Stimulated activated CD8-positive, alpha-beta memory T cell treated with anti-CD3 and anti-CD28 coated beads, Interleukin-4, amount 100 ng/mL, for 1 hour (primary cell): ENCODE measurements at places on chromosomes 4 and X.

DNA sequence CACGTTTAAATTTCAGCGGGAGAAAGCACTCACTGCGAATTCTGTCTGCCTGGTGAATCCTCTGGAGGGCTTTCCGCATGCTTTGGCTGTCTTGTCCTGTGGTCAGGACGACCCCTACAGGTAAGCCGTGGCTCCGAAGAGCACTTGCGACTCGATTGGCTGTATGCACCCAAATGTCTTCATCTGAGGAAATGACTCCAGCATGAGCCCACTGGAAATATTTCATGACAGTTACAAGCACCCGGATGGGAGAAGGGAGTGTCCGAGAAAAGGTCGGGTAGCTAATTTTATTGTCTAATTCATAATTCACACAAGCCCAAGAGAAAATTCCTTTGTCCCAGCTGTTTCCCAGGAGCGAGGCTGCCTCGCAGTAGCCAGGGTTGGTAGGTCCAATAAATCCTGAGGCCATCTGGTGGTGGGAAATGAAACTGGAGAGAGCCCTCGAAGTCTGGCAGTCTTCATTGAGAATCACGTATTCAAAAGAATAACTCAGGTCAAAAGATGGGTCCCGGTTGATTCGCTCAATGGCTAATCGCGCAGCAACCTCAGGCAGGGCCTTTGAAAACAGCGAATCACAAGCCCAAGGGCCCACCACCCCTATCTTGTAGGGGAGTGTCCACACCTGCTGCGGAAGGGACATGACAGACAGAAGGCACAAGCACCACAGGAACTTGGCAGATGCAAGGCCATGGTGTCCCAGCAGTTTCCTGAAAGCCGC is 6.6 kb downstream of the GUCY2F start:
- no peak for DNase-seq

GRCh38 chr4:186948361-186949242 is 224.9 kb upstream of the FAT1 start:
- no peak for DNase-seq

GRCh38 chr4:30714408-30715031 is 5.6 kb upstream of the PCDH7 start:
- no peak for DNase-seq

GRCh38 chr4:183416879-183417755 is 27.3 kb upstream of the CDKN2AIP start:
- no peak for DNase-seq

DNA sequence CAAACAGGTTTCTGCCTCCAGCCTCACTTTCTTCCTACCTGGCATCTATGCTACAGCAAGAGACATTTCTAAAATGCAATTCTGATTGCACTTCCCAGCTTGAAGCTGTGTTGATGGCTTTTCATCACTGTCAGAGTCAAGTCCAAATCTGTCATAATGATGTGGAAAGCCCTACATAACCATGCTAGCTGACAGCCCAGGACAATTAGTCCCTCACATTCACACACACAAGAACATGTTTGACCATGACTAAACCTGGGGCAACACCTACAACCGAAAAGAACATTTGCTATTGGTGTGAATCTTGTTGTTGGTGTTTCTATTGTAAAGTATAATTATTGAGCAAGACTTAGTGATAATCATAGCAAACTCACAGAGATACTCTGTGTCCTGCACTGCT is 58.2 kb downstream of the PPM1K start:
- no peak for DNase-seq

DNA sequence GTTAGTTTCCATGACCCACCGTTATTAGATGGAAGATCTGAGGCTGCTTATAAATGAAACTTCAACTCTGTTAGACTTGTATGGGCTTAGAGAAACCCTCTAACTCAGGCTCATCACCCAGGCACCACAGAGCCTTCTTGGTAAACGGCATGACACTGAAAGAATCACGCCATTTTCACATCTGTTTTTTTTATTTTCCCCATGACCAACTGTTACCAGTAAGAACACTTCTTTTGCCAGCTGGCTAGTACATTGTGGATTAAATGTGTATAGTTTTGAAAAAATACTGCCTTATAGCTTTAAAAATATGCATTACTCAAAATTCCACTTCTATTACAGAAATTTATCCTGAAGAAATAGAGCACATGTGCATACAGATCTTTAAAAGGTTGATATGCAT is 48.0 kb upstream of the APELA start:
- DNase-seq: no peak

DNA sequence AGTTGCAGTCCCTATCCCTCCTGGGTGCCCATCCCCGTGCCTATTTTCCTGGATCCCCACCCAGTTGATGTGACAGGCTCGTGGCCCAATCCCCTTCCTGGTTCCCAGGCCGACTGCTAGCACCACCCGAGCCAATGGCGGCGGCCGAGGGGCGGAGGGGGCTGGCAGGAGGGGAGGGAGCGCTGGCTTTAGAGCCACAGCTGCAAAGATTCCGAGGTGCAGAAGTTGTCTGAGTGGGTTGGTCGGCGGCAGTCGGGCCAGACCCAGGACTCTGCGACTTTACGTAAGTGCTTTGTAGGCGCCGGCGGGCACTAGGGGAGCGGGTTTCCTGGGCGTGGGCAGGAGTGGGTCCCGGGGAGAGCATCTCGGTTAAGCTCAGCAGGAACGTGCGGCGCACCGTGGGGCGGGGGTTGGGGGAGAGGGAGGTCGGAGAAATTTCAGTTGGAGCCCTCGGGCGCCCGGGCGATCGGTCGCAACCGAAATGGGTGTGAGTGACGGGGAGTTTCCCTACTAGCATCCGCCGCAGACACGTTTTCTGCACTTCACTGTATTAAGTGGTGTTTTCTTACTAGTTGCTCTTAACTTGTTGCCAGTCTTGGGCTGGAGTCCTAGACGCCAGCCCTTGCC is at the start of gene PLS3:
Gene PLS3 (plus strand): TSS at position 197 of the 627 bp plus-strand sequence. CDS start 49,077 bp downstream, outside the sequence.
- DNase-seq: no peak

- no peak for DNase-seq
Observed at GRCh38 chr4:184851200-184851541, 25.4 kb upstream of the ACSL1 start.

- DNase-seq: no peak
Observed at GRCh38 chrX:77298790-77299189, 148.4 kb upstream of the FGF16 start.

DNA sequence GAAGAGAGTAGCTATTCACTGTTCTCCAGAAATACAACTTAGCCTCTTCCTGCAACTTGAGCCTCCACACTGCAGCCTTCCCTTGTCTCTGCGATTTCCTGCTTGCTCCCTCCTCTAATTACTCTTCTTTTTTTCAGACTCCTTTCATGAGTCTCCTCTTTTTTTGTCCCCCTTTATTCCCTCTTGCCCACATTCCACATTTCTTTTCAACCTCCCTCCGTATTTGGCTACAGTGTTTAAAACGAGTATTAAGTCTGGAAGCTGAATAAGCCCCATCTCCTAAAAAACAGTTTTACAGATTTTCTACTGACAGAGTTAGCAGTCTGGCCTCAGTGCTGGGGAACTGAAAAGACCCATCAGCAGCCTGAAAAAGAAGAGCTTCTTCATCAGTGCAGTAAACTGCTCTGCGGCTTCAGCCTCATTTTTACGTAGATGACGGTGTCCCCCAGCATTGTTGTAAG is 141.5 kb downstream of the TENM3 start:
- DNase-seq: no peak

GRCh38 chr4:125283707-125284279 is 31.0 kb upstream of the FAT4 start:
- DNase-seq: no peak

DNA sequence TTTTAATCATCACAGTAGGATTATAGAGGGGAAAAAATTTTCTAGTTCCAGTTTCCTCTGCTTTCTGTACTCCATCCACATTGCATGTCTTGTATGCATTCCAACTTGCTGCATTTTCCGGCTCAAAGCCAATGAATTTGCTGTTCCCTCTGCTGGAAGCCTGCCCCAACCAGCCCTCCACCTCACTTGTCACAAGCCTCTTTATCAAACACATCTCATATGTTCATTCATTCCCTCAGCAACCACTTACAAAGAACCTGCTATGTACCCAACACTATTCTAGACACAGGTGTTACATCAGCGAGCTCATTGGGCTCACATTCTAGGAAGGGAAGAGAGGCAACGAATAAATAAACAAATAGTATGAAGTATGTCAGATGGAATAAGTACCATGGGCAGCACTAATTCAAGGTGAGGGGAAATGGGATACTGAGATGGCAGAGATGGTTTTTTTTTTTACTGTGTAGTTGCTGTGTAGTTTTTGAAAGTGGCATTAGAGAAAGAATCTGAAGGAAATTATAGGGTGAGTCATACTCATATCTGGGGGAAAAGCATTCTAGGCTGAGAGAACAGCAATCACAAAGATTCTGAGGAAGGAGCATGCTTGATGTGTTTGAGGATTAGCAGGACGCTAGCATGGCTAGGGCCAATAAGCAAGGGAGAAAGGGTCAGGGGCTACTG is 332.5 kb downstream of the PDGFC start:
- DNase-seq: no peak

DNA sequence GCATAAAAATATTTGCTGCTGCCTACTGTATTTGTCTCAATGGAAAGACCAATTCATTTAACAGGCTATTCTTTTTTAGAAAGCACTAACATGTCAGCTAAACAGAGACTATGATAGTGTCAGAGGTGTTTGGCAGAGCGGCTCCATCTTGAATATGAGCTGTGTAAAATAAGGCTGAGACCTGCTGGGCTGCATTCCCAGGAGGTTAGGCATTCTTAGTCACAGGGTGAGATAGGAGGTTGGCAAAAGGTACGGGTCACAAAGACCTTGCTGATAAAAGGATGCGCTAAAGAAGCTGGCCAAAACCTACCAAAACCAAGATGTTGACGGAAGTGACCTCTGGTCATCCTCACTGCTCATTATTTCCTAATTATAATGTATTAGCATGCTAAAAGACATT is 41.8 kb downstream of the NPY5R start:
- no peak for DNase-seq

- no peak for DNase-seq
Observed at GRCh38 chrX:55490121-55490520, 473 bp upstream of the USP51 start.
